Fibroblast of mammary gland (primary cell): ENCODE measurements at places on chromosomes 6 and 20.

GRCh38 chr6:144745439-144745838, 460.3 kb downstream of the UTRN start:
- no peak for DNase-seq

DNA sequence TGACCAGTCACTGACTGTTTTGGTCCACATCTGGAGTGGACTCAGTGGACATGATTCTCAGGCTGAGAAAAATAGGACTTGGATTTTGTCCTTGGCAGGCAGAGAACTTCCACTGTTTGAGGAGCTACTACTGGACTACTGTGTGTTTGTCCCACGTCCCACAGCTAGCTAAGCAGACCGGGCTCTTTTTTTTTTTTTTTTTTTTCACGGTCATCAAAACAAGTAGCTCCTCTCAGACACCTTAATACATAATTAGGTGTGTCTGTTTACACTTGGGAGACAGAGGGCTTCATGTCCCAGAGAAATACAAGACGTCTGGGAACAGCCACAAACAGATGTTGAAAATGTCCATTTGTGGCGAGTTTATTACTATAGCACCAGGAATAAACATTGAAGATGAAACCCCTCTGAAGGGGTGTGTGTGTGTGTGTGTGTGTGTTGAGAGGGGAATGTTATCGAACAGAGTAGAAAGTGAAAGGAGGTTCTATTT, 155.0 kb upstream of the SUPT3H start:
- peak; percentile 54 for DNase-seq

- no peak for DNase-seq
Observed at GRCh38 chr6:81979329-81979728, 226.8 kb upstream of the TENT5A start.

GRCh38 chr6:111487661-111488060, 4.6 kb upstream of the REV3L start:
- peak; percentile 86 for DNase-seq

GRCh38 chr6:39982720-39983119, 48.5 kb upstream of the MOCS1 start:
- no peak for DNase-seq
